ENCODE measurements at places on chromosomes 1 and 21. TPM values are rescaled to one million over a fixed set of nuclear protein-coding genes. Genes with fewer than 3 reads are reported as not detected.
A peak's percentile ranks its signal among the peaks of the same experiment; 100 is the strongest.

GPR25 gene
- total RNA-seq, result 1.0 TPM

- no peak overlapping the region for H3K4me3 ChIP-seq
- H3K27me3 ChIP-seq, result no peaks in the 10 kb centered on the region
- no peaks in the 10 kb centered on the region for H3K36me3 ChIP-seq
- no peak overlapping the region for H3K27ac ChIP-seq
These were observed 34.0 kb upstream of the CHIT1 start for GRCh38 chr1:203263496-203263895.

GRCh38 chr1:88394958-88395357, 289.1 kb upstream of the PKN2 start:
- no peaks in the 10 kb centered on the region for H3K27me3 ChIP-seq
- DNase-seq, result no peak
- H3K4me1 ChIP-seq, result no peaks in the 10 kb centered on the region
- H3K27ac ChIP-seq, result no peak overlapping the region
- no peak overlapping the region for H3K4me3 ChIP-seq
- no peaks in the 10 kb centered on the region for H3K36me3 ChIP-seq

TLCD4 gene
- total RNA-seq, result 12.8 TPM

- no peaks in the 10 kb centered on the region for H3K27me3 ChIP-seq
- H3K4me3 ChIP-seq, result no peak overlapping the region
- no peak overlapping the region for H3K27ac ChIP-seq
- peak; percentile 58 for DNase-seq
- peaks cover 6% of the 10 kb centered on the region for H3K36me3 ChIP-seq
These were observed 21.3 kb downstream of the RRP1 start for GRCh38 chr21:43810505-43811261.

CLK2 gene
- total RNA-seq, result 56.5 TPM

RAB25 gene
- 75.2 TPM for total RNA-seq

DNA sequence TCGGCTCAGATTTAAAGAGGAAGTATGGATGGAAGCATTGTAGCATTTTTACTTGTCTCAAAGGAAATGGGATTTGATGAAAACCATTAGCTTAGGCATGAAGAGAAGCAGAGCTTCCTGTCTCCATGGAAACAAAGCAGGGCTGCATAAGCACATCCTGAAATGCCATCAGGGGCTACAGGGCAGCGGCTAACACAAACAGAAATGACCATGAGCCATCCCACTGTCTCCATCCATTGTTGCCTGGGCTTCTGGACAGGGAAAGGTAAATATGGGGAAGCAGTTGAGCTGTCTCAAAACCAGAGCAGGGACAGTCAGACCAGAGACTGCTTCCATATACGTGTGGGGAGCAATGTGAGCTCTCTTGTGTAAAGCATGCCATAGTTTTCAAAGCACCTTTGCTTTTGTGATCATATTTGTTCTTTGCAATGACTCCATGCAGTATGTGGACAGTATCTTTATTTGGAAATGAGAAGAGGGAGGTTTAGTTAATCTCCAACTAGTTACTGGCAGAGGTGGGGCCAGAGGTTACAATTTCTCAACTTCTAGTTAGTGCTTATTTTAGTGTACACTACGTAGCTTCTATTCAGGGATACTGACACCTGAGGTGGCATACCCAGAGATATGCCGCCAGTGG, 176.1 kb downstream of the CACNA1E start:
- no peaks in the 10 kb centered on the region for H3K36me3 ChIP-seq
- H3K27me3 ChIP-seq, result no peaks in the 10 kb centered on the region
- H3K27ac ChIP-seq, result no peak overlapping the region
- DNase-seq, result peak; percentile 23

- no peak overlapping the region for H3K4me3 ChIP-seq
- no peak for DNase-seq
- H3K27ac ChIP-seq, result no peak overlapping the region
- H3K4me1 ChIP-seq, result no peaks in the 10 kb centered on the region
These were observed 163.8 kb downstream of the SMYD3 start for GRCh38 chr1:246343251-246343650.

All from lung (tissue), 17 donors.